ENCODE measurements at places on chromosomes 6 and 20.

GRCh38 chr6:166419286-166419685 lies 36.5 kb upstream of the MPC1 start:
- DNase-seq, result peak; percentile 72

GRCh38 chr6:27230758-27231111 lies 16.8 kb upstream of the PRSS16 start:
- no peak for DNase-seq

GRCh38 chr20:52448513-52449232 lies 257.1 kb upstream of the ZFP64 start:
- DNase-seq, result no peak

- DNase-seq, result peak; percentile 18
Measured at GRCh38 chr6:118485601-118486550, 62.2 kb upstream of the PLN start.

DNA sequence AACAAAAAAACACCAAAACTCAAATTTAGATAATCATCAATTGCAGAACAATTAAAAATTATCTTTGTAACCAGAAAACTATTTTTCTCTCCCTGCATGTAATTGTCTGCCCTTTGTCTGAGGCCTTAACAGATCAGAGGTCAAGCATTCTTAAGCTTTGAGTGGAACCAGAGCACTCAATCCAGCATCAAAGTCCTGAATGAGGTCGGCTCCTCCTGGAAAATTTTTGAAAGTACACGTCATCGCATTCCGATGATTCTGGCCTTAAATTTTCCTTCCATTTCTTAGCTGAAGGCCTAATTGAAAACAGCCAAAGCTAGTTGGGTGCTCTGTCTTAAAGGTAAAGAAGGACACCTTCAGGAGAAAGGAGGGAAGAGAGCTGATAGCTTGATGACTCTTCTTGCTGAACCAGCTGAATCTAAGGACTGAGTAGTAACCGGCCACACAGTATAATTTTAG lies 510.2 kb upstream of the SULF2 start:
- no peak for DNase-seq

- DNase-seq, result no peak
Measured at GRCh38 chr20:1462834-1463233, 3.8 kb downstream of the NSFL1C start.

DNA sequence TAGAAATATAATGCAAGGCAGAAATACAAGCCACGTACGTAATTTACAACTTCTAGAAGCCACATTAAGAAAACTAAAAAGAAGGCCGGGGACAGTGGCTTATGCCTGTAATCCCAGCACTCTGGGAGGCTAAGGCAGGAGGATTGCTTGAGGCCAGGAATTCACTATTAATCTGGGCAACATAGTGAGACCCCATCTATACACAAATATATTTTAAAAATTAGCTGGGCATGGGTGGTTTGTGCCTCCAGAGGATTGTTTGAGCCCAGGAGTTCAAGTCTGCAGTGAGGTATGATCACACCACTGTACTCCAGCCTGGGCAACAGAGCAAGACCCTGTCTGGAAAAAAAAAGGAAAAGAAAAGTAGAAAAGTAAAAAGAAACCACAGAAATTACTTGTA lies 12.3 kb downstream of the MPC1 start:
- DNase-seq, result no peak

DNA sequence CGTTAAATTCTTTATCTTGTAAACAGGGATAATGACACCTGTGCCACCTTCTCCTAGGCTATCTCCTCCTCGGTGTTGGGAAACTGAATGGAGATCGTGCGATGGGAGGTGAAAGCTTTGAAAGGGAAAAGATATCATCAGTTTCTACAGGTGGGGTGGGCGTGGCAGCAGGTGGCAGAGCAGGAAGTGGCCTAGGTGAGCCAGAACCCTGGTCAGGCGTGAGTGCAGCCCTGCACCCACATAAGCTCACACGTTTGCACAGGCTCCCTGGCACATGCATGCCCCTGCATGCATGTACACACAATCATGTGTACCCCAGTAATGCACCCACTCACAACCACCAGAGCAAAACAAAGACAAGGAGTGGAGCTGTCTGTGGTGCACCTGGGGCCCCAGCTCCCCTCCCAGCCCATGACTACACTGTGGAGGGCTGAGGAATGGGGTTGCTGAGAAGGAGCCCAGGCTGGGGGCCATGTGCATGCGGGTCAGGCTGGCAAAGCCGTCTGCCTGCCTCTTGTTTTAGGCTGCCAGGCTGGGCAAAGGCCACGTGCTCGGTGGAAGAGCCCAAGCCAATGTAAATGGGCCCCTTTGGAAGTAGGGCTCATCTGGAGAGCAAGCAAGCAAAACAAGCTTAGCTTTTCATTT lies 61.5 kb downstream of the TFAP2C start:
- no peak for DNase-seq

DNA sequence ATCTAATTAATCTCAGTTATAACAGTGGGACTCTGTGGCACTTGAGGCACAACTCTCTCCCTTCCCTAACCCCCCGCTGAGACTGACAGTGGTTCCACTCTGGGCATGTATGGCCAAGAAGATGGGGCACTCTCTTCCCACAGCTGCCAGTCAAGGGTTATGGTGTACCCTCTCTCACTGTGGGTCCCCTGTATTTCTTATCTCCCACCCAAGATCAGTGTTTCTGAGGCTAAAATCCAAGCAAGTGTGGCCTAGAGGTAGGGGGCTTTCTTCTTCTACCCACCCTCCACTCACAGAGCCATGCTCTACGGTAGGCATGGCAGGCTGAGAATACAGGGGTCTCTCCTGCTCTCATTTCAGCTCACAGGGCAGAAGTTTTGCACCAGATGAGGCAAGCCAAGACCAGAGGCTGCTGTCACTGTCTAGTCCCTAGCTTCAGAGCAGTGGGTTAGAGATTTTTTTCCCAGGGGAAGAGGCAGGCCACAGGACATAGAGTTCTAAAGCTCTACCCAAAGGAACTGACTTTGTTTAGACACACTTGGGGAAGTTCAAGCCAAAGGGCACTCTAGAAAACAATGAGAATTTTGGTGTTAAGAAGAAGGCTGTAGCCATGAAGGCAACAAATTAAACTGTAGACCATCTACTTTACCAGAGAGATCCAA lies 31.7 kb upstream of the HINT3 start:
- DNase-seq, result no peak

DNA sequence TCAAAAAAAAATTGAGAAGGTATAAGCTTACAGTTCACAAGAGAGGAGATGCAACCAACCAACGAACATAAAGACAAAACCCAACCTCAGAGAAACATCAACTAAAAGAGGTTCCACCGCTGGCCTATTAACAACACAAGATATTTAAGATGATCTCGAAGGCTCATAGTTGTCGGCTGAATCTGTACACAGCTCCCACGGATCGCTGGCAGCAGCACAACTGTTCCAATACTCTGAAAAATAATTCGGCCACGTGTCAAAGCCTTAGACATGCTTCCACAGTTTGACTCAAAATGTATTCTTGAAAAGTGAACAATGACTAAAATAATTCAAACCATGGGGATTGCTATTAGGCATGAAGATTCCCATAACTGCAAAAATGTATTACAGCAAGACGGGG lies 13.7 kb downstream of the EXOC2 start:
- no peak for DNase-seq

DNA sequence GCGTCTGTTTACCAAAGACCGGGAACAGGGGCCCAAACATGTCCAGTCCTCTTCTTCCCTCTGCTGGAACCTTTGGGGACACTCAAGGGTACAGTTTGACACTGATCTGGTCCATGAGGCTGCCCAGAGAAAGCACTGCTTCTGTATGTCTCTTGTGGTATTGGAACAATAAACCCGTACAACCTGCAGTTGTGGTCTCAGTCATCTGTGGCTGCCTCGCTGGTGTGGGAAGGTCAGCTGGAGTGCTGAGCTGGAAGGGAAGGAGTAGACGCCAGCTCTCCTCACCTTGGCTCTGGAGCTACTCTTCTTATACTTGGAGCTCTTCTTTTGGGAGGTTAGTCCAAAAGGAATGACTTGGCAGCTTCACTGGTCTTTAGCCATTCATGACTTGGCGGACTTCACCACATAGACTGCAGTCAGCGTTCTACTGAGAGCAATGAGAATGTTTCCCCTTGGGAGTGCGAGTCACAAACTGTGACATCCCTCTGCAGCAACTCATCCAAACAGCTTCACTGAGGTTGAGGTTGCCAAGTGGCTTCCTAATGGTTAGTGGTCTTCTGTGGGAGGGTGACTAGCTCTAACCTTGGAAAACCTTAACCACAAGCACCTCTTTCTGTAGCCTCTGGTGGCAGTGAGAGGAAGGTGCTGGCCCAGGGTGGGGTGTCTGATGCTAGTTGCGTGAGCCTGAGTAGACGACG lies 81.2 kb downstream of the ASXL1 start:
- peak; percentile 44 for DNase-seq

- DNase-seq, result no peak
Measured at GRCh38 chr20:56773749-56774148, 144.6 kb downstream of the TFAP2C start.

DNA sequence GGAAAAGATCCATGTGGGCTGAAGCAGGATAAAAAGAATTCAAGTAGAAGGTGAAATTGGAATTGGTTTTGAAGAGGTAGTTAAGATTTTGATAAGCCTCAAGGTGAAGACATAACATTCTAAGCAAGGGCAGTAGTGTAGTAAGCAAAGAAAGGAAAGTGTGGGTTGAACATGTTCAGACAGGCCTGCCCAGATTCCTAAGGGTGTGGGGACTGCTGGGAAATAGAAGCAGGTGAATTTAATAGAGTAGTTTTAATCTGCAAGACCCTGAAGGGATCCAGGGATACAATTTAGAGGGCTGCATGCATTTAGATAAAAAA lies 19.1 kb downstream of the TAB2 start:
- no peak for DNase-seq

DNA sequence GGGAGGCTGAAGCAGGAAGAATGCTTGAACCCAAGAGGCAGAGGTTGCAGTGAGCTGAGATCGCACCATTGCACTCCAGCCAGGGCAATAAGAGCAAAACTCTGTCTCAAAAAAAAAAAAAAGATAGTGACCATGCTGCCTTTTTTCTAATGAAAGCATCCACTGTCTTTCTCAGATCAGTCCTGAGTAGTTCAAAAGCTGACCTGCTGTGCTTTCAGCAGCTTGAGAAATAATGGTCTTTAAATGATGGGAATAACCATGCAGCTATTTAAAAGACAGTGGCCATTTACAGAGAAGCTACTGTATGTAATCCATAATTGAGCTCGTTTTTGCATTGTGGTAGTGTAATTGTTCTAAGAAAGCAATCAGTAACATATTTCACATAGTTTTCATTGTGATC lies 36.1 kb downstream of the DSTN start:
- DNase-seq, result no peak

DNA sequence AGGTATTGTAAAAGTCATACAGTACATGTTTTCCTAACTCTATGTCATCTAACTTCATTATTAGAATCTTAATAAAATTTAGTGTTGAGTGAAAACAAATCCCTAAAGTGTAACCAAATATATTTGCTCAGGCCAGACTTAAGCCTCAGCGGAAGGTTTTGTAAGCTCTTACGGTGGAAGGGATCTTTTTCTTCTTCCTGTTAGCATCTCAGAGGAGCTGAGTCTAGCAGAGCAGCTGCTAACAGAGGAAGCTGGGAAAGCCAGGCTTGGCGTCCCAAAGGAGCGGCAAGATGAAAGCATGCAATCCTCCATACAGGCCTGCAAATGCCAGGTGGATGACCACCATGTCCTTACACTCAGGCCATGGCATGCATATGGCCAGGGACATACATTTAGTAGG lies 72.4 kb downstream of the ADTRP start:
- DNase-seq, result no peak

GRCh38 chr6:17536586-17536985 lies 63.5 kb upstream of the FAM8A1 start:
- peak; percentile 49 for DNase-seq

GRCh38 chr20:45893831-45894230 lies 2.7 kb downstream of the CTSA start:
- DNase-seq, result no peak
